Stimulated activated CD4-positive, alpha-beta T cell treated with anti-CD3 and anti-CD28 coated beads, Interleukin-4, amount 100 ng/mL, for 1 hour (primary cell): ENCODE measurements at places on chromosomes 12 and 14.
A peak's percentile ranks its signal among the peaks of the same experiment; 100 is the strongest.

GRCh38 chr12:10223208-10223607, 10.5 kb downstream of the GABARAPL1 start:
- DNase-seq: no peak

- no peak for DNase-seq
These were observed 1068.6 kb downstream of the BCL11B start for GRCh38 chr14:98203421-98203820.

GRCh38 chr12:57098546-57098945, 9.6 kb downstream of the NAB2 start:
- DNase-seq: no peak

DNA sequence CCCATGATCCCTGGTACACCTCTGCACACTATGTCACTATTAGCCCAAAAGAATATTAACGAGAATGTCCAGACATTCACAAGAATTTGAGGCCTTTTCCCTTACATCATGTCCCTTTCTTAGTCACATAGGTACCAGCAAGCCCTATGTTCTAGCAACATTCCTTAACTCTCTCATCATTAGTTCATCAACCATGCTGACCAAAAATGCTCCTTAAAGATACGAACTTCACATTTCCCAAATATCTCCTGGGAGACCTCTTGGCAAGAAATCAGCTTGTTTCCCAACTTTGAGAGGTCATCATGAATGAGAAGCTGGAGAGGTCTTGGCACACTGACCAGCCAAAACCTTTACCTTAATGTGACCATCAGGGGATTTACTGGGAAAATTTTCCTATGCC, 4.6 kb downstream of the SALL2 start:
- DNase-seq: no peak

DNA sequence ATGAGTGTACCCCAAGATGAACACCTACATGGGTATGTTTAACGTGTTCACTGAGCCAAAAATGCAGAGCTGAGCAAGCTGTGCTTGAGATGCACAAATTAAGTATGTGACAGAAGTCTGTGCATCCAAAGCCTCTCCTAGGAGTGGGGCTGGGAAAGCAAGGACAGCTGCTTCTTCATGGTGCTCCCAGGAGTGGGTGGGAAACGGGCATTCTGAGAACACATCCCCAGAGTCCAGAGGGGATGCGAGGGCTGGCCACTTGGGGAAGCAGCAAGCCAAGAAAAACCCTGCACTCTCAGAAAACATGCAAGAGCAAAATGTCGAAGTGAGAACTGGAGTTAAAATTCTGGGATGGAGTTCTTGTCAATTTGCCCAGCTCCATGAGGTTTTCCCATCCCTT, 414.3 kb downstream of the BCAT1 start:
- no peak for DNase-seq

DNA sequence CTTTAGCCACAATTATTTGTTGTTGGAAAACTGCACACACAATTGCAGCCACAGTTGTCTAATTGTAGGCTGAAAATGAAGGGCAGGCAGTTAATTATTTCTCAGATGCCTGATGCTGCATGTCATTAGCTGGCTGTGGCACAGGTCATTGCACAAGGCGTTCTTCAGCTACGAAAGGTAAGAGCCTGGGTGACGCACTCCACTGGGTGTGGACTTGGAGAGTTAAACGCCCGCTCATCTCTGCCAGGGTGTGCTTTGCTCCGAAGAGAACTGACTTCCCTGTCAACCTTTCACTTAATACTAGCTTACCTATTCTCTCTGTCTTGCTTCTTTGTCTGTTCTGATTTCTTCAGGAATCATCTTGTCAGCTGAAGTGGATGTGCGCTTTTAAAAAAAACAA, 91.4 kb upstream of the CPM start:
- DNase-seq: no peak

DNA sequence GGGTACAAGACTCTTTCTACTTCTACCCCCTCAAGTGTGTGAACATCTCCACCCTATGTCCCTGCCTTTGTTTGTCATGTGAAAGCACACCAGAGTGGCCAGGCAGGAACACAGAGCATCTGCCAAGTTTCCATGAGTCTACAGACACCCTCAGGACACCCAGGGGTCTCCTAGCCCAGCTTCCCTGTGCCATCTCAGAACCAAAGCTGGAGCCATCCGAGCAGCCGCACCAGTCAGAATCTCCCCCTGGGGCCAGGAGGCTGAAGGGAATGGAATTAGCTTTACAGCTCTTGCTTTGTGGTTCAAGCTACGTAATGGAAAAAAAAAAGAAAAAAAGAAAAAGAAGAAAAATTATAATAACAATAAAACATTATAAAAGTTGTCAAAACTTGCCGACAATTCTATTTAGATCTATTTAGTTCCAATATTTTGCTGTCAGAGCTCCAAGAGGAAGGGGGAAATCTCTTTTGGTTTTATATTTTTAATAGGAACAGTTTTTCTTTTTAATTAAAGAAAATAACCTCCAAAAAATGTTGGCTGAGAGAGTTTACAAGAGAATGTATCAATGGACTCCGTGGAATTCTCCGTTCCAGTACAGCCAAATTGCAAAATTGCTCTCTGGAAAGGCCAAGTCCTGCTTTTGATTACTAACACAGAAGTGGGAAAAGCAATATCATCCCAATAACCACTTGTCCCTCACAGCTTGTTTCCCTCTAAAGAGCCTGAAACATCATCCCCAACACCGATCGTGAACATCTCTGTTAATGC, 37.1 kb downstream of the TBX5 start:
- no peak for DNase-seq

- no peak for DNase-seq
These were observed 52.7 kb upstream of the OR5AU1 start for GRCh38 chr14:21208554-21208953.

DNA sequence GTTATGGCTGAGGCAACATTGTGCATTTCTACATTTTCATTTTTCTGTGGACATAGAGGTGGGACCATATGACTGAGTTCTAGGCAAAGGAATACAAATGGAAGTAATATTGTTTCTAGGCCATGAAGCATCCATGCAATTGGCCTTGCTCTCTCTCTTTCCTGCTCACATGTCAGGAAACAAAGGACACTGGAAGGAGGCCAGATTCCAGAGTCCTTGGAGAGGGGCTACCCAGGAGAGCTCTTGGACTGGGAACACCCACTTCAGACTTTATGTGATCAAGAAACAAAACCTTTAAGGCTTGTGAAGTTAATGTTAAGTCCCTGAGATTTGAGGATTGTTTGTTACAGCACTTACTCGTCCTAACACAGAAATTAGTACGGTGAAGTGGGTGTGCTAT, 32.8 kb downstream of the PDZRN4 start:
- no peak for DNase-seq

DNA sequence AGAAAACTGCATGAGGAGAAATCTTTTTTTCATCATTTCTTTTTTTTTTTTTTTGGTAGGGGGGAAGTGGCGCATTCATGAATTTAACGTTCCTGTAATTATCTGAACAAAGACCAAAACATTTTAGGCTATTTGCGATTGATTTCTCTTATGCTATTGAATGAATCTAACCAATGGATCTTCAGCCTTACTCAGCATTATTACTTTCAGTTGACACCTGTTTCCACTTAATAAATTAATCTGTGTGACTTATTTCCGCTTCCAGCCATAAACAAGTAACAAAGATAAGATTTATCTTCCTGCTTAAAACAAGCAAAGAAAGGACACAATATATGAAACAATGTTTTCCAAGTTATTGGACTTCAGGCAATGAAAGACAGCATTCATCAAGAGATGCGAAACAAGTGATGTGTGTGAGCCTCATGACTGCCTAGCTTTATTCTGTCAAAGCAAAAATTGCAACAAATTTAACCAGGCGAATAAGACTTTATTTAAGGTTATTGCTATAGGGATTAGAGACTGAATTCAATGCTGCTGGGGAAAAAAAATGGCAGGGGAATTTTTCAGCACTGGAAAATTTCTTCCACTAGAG, 1026.9 kb downstream of the LRFN5 start:
- no peak for DNase-seq

DNA sequence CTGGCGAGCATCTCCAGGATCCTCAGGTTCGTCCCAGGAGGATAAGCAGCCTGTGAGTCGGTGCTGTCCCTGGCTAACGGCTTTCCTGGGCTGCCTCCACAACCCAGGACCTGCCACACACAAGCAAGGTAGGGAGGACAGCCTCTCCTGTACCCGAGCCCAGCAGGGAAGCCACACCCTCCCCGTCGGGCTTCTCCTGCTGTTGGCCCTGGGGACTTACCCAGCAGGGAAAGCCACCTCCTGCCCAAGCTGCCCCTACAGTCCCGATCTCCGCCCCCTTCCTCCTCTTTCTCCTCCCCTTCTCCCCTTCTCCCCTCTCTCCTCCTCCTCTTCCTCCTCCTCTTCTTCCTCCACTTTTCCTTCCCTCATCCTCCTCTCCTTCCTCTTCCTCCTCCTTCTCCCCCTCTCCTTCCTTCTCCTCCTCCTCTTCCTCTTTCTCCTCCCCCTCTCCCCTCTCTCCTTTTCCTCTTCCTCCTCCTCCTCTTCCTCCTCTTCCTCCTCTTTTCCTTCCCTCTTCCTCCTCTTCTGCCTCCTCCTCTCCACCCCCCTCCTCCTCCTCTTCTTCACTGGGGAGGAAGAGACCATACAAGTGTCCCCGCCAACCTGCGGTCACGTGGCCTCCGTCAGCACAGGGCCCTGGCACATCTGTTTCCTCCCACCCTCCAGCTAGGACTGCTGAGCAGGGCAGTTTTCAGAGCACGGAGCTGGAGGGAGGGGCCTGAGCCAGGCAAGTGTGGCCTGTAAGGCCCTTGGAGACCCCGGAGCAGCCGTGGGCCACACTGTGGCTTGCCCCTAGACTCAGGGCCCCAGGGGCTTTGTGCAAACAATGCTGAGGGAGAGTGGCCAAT, 17.3 kb upstream of the RFLNA start:
- no peak for DNase-seq

DNA sequence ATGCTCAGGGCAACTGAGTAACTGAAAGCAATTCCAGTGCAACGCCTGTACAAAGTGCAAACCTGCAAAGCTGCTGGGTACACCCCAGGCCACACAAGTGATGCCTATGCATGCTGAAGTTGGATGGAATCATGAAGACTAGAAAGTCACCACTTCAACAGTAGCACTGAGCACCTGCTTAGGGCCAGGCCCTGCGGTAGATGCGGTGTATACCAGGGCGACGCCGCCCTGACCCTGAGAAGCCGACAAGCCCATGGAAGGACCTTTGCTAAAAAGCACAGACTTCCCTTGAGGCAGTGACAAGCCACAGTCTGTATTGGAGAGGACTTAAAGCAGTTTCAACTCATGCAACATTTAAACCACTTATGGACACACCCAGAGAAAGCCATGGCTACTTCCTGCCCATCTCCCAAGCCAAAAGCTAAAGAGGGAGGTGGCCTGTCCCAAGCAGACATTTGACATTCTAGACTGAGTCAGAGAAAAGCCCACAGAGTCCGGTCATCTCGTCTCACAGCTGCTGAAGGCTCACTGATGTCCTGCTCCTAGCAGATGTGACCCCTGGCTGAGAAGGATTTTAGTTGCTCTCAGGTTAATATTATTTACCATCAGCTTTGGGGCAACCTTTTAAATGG, 843.9 kb upstream of the TMEM132C start:
- DNase-seq: no peak

DNA sequence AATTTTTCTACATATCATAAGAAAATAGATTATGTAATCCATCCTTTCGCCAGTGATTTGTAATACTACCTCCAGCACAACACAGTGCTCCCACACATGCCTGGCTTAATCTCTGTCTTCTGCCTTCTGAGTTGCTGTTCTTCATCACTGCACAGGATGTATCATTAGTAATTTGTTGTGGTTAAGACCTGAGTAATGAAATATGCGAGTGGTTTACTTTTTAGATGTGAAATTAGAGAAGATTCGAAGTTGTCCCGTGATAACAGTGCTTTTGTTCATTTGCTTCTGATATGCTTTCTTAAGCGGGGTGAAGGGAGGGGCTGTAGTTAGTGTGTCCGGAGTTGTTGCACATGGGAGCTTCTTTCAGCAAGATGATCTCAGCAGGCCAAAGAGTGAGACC, 18.1 kb downstream of the KRT85 start:
- DNase-seq: no peak

GRCh38 chr12:121807642-121808347, 4.0 kb downstream of the SETD1B start:
- DNase-seq: no peak

- no peak for DNase-seq
These were observed 192.8 kb upstream of the AMIGO2 start for GRCh38 chr12:47272412-47273190.

- DNase-seq: peak; percentile 75
These were observed 178.5 kb upstream of the OR4E1 start for GRCh38 chr14:21852061-21852664.
